ENCODE measurements at places on chromosomes 2 and 18.

GRCh38 chr18:24263050-24263449, 124.2 kb downstream of the CABYR start:
- DNase-seq, result no peak

DNA sequence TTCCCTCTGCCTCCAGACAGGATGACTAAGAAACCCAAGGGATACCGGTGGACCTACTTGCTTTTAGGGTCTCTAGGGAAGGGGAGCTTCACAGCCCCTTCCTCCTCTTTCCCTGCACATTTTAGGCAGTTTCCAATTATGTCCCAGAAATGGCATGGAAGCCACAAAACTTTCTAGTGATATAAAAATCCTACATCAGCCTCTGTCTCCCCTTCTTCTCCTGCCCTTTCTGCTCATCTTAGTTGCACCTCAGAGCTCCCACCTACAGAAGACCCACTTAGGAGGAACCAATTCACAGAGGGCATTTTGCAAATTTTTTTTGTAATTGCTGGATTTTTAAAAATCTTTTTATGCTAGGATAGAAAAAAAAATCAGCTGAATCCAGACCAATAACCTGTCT, 263.1 kb downstream of the TNS1 start:
- no peak for DNase-seq

DNA sequence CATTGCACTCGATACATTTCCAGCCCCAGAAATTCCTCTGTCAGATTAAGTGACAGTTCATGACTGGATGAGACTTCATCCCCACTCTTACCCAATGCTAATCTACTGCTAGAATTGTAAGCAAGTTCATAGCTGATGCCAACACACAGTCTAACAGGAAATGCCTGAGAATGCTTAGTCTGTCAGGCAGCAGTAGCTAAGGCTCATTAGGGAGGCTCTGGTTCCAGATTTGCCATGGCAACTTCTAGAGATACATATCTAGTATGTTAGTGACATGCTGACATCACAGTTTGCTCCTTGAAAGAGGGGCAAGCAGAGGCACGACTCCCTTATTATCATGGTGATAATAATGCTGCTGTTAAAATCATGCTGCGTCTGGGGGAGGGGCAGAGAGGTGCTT, 198.4 kb downstream of the RBM43 start:
- DNase-seq, result no peak

DNA sequence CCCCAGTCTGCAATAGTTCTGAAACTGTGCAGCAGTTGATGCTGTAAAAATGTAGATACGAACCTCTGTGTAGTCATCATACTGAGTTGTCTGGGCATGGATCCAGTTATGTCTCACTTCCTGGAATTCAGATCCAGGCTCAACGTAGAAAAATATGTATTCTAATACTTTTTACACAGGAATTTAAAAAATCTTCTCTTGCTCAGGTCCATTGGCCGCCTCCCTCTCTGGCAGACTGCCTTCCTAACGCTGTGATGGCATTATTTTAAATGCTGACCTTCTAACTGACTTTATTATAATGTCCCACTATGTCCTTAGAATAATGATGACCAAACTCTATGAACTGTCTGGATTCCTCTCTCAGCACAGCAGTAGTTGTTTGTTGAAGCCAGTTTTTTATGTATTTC, 119.6 kb downstream of the FEZ2 start:
- no peak for DNase-seq

- no peak for DNase-seq
These were observed 71.7 kb downstream of the SMAD7 start for GRCh38 chr18:48879008-48879431.

DNA sequence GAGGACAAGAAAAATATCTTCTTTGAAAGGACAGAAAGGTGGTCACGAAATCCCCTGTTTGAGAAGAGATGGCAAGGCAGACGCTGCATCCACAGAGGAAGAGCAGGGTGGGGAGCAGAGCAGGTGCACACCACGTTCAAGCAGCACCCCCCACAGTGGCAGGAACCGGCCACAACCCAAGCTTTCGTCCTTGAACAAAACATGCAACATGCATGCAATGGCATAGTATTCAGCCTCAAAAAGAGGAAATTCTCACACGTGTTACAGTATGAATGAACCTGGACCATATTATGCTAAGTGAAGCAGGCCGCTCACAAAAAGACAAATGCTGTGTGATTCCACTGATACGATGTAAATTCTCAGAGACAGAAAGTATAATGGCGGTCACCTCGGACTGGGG, 51.4 kb downstream of the CMPK2 start:
- no peak for DNase-seq

DNA sequence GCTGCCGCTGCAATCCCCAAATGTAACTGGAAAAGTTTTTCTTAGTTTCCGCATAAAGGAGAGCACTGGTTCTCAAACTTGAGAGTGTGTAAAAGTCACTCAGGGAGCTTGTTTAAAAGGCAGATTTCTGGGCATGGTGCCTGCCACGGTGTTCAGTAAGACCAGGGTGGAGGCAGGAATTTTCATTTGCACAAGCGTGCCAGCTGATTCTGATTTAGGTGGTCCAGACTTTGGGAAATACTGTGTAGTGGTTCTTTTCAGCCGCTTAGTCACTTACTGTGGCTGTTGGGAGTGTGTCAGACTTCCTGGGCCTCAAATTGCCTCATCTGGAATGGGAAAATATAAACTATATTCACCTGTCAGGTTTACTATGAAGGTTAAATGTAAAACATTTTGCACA, 788 bp downstream of the ARMC9 start:
- DNase-seq, result no peak

DNA sequence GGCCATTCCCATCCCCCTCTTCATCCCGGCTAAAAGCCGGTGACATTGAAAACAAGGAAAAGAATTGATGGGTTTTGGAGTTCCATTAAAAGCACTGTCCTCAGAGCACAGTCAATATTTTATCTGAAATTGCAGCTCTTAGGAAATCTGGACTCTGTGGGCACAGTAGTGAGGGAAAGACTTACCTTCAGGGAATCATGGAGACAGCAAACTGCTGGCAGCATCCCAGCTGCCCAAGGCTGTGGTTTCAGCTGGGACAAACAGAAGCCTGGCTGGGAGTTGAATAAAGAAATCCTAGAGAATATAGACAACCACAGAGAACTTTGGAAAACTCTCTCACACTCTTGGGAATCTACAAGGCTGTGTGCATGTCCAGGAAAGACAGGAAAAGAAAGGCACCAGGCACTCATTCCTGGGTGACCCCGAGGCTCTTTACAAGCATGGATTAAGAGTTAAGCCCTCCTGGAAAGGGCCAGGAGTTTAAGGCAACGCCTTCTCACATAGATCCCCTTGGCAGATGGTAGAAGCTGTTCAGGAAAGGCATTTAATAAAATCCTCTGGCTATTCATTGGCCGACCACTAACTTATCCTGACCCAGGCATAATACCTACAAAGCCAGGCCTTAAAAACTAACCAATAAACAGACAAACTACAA, 255.1 kb downstream of the MYT1L start:
- DNase-seq, result no peak

GRCh38 chr2:88737385-88737784, 45.9 kb downstream of the RPIA start:
- DNase-seq, result no peak

DNA sequence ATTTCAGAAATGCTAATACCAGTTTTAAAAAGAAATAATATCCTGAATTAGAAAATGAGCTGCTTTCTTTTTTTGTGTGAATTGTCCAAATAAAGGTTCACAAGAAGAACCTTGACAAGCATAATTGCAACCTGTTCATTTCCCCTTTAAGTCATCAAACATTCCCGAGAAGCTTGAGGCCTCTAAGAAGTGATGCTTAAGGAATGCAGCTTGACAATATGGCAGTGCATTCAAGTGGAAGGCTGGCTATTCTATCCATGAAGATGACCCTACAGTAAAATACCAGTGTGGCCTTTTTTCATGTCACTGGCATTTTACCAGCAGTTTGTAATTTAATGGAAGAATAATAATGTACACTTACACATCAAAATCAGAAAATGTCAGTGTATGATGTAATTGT, 216.7 kb downstream of the CTNNA2 start:
- no peak for DNase-seq

DNA sequence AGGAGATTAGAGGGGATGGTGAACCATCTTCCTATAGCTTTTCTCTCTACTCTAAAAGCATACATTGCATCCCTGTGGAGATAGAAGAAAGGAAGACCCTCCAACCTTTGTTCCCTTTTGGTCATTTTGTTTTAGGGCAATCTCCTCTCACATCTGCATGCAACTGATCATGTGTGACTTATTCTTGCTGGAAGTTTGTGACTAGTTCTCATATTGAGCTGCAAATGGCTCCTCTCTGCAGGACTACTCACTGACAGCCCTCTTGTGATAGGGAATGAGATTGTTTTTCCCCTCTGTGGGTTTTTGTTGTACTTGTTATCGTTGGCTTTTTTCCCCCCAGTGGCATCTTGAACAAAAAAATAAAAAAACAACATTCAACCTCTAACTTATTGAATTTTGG, 416.0 kb upstream of the CNTNAP5 start:
- no peak for DNase-seq

DNA sequence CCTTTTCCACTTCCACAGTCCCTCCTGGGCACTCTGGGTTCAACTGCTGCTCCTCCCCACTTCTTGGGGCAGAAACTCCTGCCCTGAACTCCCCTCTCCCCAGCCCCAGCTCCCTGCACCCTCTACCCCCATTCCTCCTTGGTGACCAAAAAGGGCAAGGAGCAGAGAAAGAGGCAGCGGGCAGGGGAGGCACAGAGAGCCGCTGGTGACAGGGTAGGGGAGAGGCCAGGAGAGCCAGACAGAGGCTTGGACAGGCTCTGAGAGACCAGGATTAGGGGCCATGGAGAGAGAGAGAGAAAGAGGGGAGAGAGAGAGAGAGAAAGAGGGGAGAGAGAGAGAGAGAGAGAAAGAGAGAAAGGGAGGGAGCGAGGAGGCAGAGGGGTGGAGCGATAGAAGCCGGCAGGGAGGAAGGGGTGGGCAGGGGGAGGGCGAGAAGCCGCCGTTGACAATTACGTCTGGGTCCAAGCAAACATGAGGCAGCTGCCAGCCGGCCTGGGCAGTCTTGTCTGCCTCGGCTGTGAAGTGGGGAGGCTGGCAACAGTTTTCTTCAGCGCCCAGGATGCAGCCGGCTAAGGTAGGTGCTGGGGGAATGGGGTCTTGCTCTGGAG, at the start of gene KCNIP3:
TSS of gene KCNIP3 (plus strand) at position 468 of the 608 bp plus-strand sequence. CDS start at position 560, 92 bp downstream.
- DNase-seq, result no peak

- no peak for DNase-seq
These were observed 88.0 kb upstream of the EFEMP1 start for GRCh38 chr2:56011624-56012023.

GRCh38 chr2:160367887-160368286, 125.7 kb downstream of the RBMS1 start:
- DNase-seq, result no peak

GRCh38 chr2:73828818-73829570, at the start of gene STAMBP:
STAMBP (plus strand) TSS chr2:73828961; CDS start chr2:73830857, 1,896 bp downstream.
- DNase-seq, result peak; percentile 82

GRCh38 chr2:235911633-235912233, 256.5 kb downstream of the GBX2 start:
- DNase-seq, result no peak

- no peak for DNase-seq
These were observed 246.6 kb upstream of the SESTD1 start for GRCh38 chr2:179511105-179511789.

- no peak for DNase-seq
These were observed 166.0 kb downstream of the ARL4C start for GRCh38 chr2:234330902-234331301.

GRCh38 chr2:129438501-129439057, 540.9 kb upstream of the RAB6C start:
- no peak for DNase-seq

DNA sequence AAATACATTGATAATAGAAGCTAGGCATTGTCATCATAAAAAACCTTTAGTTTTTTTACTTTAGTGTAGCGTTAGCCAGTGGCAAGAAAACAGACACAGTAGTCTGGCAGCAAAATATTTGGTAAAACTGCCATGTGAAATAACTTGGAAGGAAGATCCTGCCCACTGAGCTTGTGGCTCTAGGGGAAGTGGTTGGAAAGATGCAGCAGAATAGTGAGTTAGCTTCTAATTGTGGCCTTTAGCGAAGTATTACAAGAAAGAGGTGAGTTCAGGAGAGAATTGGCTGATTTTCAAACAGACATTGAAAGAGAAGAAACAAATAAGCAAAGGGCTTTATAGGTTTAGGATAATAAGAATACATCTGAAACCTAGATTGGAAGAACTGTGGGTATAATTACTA, 1887.8 kb upstream of the CELF4 start:
- DNase-seq, result no peak

- no peak for DNase-seq
These were observed 200.6 kb downstream of the ZFP36L2 start for GRCh38 chr2:43025709-43026295.

- DNase-seq, result no peak
These were observed 78.2 kb downstream of the KCTD1 start for GRCh38 chr18:26470011-26470637.

DNA sequence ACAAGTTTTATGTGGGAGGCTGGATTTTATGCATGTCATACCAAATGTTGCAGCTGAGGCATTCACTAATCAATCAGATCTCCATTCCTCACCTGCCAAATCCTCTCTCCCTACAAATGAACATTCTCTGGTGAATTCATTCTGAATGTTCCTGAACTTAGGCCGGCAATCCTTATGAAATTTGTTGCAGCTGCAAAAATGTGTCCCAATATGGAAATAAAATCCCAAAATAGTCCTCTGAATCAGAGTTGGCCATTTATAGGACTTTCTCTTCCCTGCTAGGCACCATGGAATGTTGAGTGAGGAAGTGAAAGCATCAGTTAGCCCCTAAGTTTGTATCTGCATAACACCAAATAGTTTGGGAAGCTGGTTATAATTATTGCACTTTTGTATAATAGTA, 25.6 kb downstream of the GCA start:
- DNase-seq, result no peak

GRCh38 chr2:235343869-235344268, 150.0 kb upstream of the AGAP1 start:
- no peak for DNase-seq

DNA sequence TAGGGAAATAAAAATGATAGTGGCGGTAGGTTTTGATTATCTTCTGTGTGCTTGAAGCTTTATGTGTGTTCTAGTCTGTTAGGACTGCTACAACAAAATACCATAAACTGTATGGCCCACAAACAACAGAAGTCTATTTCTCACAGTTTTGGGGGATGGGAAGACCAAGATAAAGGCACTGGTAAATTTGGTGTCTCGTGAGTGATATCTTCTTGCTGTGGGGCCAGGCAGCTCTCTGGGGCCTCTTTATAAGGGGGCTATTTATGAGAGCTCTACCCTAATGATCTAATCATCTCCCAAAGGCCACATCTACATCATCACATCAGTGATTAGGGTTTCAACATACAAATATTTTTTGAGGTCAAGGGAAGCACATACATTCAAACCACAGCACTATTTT, 86.8 kb upstream of the SPHKAP start:
- DNase-seq, result no peak

GRCh38 chr18:48997681-48997984, 46.9 kb upstream of the SMAD7 start:
- DNase-seq, result no peak

GRCh38 chr2:191907545-191907944, 60.7 kb upstream of the CAVIN2 start:
- no peak for DNase-seq

- DNase-seq, result no peak
These were observed 82.8 kb upstream of the SEC11C start for GRCh38 chr18:59056706-59057492.

GRCh38 chr2:50535971-50536759, 495.8 kb downstream of the NRXN1 start:
- DNase-seq, result no peak

GRCh38 chr2:136448432-136448831, 316.9 kb upstream of the THSD7B start:
- DNase-seq, result no peak

GRCh38 chr2:133968446-133968845, 285.4 kb upstream of the MGAT5 start:
- no peak for DNase-seq
